Suppressor macrophage (primary cell): ENCODE measurements at places on chromosomes 5 and 9.
A peak's percentile ranks its signal among the peaks of the same experiment; 100 is the strongest.

GRCh38 chr5:9954869-9955268 is 294.8 kb downstream of the ATPSCKMT start:
- DNase-seq: no peak

DNA sequence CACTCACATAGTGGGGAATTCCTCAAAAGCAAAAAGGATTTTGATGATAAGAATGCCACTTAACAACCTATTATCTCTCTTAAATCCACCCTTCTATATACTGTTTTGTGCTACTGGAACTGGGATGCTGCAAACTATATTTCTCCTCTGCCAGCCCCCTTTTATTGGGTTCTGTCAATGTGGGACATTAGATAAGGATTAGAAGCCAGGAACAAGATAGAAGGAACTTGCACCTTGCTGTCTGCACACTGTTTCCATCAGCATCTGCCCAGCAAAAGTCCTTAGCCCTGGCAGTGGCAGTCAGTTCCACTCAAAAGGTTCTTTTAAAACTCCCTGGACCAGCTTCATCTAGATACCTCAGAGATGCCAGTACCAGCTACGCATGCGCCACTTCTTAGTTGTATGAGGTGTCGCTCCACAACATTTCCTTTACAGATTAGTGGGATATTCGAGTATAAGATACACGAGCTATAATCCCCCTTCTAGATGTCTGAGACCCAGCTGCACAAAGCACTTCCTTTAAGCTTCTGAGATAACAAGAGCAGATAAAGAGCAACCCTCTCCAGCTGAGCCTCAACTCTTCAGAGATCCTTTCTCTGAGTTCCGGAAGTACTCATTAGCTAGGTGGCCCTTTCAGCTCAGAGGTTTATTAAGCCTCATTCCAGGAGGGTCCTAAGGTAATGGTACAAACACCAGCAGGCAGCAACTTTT is 45.3 kb downstream of the CERT1 start:
- no peak for DNase-seq

GRCh38 chr5:119328753-119329602 is 26.8 kb upstream of the TNFAIP8 start:
- no peak for DNase-seq

DNA sequence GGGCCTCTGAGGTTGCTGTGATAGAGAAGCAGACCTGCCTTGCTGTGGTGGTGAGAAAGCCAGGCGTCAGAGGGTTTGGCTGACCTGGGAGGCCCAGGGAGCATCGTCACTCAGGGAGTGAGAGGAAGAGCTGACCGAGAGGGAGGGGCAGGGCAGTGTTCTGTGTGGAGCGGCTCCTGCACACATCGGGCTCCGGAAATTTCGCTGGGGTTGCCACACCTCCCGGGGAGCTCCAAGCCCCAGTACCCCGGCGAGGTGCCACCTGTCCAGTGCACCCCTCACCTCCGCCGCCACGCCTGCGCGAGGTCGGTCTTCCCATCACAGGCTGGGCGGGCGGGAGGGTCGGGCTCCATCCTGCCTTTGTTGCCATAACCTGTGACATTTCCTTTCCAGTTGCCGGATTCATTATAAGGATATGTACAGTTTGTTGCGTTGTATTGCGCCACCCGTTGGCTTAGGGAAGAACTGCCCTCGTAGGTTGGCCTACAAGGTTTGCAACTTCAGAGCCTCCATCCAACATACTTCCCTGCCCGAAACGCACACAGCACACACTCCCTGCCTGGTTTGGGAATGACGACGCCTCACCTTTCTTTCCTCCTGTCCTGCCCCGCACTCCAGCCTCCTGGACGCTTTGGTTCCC is 223.2 kb downstream of the CACNA1B start:
- peak; percentile 2 for DNase-seq

DNA sequence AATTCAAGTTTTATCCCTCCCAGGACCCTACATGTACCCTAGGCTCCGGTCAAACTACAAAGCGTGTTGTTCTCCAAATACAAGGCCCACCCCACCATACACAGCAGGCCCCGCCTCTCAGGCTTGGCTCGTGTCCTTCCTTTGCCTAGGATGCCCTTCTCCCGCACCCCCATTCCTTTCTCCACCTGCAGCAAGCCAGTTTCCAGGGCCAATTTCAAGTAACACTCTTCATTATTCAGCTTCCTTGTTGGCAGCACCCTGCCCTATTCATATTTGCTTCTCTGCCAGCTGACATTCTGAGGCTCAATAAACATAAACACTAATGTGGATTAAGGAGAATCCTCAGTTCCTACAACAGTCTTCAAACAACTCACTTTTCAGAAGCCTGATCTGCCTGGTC is 31.7 kb downstream of the EPB41L4B start:
- no peak for DNase-seq

- no peak for DNase-seq
Observed at GRCh38 chr9:14212697-14213420, 101.1 kb downstream of the NFIB start.

DNA sequence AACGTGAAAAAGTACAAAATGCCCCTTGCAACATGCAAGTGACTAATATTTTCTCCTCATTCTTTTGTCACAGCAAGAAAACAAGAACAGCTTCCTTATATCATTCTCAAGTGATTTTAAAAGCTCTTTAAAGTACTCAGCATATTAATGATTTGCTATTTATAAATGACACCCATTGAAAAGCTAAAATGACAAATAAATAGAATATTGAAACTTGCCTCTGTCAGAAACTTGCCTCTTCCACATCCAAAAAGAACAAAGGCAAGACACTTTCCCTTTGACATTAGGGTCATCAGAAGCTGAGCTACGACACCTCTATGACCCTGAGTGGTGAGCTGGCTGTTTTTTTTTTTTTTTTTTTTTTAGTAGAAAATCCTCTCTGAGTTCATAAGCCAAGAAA is 339.6 kb upstream of the ITGA1 start:
- DNase-seq: no peak

GRCh38 chr5:153101235-153102180 is 389.0 kb upstream of the GRIA1 start:
- DNase-seq: no peak

GRCh38 chr9:17824616-17825264 is 245.9 kb downstream of the SH3GL2 start:
- no peak for DNase-seq

GRCh38 chr9:95096807-95097206 is 220.7 kb downstream of the FANCC start:
- DNase-seq: no peak

DNA sequence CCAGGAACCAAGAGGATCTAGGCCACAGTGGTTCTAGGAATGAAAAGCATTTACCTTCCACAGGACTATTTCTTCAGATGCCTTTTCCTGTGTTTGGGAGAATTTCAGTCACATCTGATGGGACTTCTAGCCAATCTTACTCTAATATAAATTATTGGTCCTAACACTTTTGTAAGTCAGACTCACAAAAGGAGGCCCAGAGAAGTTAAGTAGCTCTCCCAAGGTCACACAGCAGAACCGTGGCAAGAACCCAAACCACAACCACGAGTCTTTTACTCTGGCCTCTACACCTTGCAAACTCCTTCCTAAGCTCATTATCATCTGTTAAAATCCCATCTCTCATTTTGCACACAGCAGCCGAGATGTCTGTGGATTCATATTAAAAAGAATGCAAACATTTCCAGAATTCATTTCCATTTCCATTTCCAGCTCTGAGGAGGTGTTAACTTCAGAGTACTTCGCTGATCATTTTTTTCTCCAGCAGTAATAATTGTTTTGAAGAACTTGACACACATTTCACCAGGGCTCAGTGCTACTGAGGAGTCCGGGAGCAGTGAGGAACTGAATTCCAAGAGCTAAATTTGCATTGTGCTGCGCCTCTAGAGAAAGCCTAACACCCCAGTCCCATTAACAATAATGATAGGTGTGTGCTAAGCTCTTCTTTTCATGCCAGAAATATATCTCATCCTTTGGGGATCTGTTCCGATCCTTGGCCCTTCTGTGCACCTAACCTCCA is 168.1 kb downstream of the SEMA6A start:
- no peak for DNase-seq

DNA sequence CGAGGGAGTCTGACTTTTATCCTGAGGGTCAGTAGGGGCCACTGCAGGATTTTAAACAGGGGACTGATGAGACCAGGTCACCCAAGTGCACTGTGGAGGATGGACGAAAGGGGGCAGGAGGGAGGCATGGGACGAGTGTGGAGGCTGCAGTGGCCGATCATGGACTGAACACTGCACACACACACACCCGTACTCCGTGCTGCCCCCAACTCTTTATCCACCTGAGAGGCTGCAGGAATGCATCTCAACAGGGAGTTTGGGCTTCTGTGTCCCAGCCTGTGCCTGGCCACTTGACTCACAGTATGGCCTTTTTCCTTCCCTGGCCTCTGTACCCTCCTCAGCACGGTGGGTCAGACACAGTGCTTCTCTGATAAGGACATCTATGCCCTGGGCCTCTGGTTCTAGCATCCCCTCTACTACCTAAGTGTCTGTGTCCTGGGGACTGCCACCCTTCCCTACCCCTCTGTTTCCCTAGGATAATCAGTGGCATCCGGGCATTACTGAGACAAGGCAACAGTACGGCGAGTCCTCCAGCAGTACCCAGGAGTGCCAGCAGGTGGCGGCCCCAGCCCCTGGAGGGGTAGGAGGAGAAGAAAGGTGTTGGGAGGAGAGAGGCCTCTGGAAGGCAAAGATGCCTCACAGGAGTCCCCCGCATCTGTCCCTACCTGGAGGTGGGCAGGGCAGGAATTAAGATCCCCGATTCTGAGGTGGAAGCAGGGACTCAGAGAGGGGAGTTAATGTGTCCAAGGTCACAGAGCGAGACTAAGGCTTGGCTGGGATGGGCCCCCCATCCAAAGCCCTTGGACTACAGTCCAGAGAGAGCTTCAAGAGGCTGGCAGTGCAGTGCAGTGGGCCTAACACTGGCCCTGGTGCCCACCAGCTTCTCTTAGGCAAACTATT is 5.1 kb upstream of the CDX1 start:
- DNase-seq: peak; percentile 90

- no peak for DNase-seq
Observed at GRCh38 chr5:179495906-179496455, 54.4 kb upstream of the RUFY1 start.

- no peak for DNase-seq
Observed at GRCh38 chr5:22465616-22466015, 387.5 kb downstream of the CDH12 start.

DNA sequence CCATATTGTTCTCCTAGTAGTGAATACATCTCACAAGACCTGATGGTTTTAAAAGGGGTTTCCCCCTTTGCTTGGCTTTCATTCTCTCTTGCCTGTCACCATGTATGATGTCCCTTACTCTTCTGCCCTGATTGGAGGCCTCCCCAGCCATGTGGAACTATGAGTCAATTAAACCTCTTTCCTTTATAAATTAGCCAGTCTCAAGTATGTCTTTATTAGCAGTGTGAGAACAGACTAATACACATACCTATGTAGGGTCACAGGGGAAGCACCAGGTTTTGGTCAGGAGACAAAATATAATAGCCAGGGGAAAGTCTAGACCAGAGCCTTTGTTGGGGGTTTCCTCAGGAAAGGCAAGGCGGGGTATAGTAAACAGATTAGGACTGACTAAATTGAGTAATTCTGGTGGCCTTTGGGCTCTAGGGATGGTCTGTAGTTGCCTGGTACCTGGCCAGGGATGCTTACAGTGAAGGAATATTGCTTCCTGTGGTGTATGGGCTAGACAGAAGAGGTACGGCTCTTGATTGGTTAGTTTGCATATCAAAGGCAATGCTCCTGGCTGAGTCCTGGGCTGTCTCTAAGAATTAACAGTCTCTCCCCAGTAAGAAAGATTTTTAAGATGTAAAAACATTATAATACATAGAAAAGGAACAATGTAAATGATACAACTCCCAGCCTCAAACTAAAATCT is 254.5 kb downstream of the ELAVL2 start:
- no peak for DNase-seq

GRCh38 chr5:178111925-178112324 is 1.4 kb upstream of the N4BP3 start:
- no peak for DNase-seq

DNA sequence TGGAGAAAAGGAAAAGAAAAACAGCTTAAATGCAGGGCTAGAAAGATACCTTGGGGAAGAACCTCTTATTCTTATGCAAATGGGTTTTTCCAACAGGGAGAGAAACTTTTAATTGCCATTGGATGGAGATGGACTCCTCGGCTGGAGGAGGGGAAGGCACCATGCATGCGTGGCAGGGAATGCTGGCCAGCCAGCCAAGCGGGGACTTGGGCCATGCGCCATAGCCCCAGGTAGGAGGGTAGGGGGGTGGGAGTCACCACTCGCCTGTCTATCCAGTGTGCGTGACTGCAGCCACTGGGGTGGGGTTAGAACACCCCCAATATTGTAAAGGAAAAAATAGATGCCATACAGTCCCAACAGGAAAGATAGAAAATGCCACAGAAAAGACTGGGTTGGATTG is 119.9 kb upstream of the ELAVL2 start:
- no peak for DNase-seq

- peak; percentile 89 for DNase-seq
Observed at GRCh38 chr5:109656829-109657228, 32.9 kb upstream of the MAN2A1 start.

GRCh38 chr5:120207129-120207528 is 257.0 kb upstream of the PRR16 start:
- peak; percentile 23 for DNase-seq

GRCh38 chr5:169880012-169880663 is 100.2 kb downstream of the INSYN2B start:
- DNase-seq: peak; percentile 37

DNA sequence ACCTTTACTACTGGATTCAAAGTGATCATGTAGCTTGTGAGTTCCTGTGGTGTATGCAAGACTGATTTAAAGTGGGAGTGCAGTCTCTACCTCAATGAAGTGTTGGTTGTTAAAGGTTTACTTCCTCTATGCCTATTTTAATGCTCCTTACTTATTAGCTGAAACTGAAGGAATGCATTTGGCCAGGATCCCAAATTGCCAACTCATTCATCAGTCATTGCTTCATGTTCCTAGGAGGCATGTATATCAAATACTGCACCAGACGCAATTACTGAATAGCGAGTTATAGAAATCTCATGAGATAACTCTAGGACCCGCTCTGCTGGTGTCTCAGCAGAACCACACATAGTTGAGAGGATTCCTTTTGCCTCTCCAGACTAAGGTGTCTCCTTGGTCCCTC is 143.0 kb upstream of the RPS23 start:
- DNase-seq: no peak

GRCh38 chr9:31799953-31800609 is 584.4 kb upstream of the ACO1 start:
- no peak for DNase-seq

- DNase-seq: no peak
Observed at GRCh38 chr5:115611873-115612272, 9.6 kb upstream of the TICAM2 start.

- DNase-seq: no peak
Observed at GRCh38 chr9:28651050-28651722, 1077.9 kb upstream of the C9orf72 start.

- DNase-seq: no peak
Observed at GRCh38 chr5:16321284-16321683, 141.7 kb upstream of the MARCHF11 start.

GRCh38 chr9:134492281-134492691 is 149.3 kb upstream of the COL5A1 start:
- no peak for DNase-seq

DNA sequence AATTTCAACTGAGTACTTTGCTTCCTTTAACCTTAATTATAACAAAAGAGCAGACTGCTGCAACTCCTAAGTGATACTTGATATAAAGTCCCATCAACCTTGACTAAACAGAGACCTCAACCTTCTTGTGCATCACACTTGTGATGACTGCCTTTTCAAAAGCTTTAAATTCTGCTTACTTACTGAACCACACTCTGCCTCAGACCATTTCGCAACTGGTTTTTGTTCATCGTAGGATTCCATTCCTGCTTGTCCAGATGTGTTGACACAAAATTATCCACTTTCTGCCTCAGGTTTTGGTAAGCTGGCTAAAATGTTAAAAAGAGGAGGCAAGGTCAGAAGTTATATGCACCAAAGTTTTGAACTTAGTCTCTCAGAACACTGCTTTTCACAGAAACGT is 3.5 kb downstream of the BOD1 start:
- DNase-seq: no peak
